ENCODE measurements at places on chromosomes 1 and 21. TPM values are rescaled to one million over a fixed set of nuclear protein-coding genes. Genes with fewer than 3 reads are reported as not detected.
A peak's percentile ranks its signal among the peaks of the same experiment; 100 is the strongest.

GRCh38 chr1:77271852-77272580 lies 9.8 kb upstream of the AK5 start:
- no peak for DNase-seq
- H3K36me3 ChIP-seq = no peaks in the 10 kb centered on the region
- no peak overlapping the region for H3K27ac ChIP-seq
- H3K4me3 ChIP-seq = no peak overlapping the region

DNA sequence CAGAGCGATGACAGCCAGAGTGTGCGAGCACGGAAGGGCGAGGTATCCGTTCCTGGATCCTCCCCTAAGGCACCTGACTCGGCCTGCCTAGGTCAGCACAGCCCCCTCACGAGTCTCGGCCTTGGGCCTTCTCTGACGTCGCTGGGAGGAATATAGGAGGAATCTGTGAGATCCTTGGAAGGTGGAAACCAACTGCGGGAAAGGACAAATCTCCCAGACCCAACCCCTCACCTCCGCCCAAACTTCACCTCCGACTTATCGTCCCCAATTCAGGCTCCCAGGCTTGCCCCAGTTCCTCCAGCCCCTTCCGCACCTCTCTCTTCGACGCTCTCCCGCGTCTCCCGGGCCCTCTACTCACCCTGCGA lies 494 bp downstream of the APH1A start:
- H3K27me3 ChIP-seq = no peaks in the 10 kb centered on the region
- peak; percentile 77 for DNase-seq
- no peaks in the 10 kb centered on the region for H3K36me3 ChIP-seq
- H3K4me3 ChIP-seq = peak overlapping the region; percentile 98
- peaks cover 19% of the 10 kb centered on the region for H3K4me1 ChIP-seq
- H3K27ac ChIP-seq = peak overlapping the region; percentile 95

- no peak overlapping the region for H3K4me3 ChIP-seq
- H3K36me3 ChIP-seq = no peaks in the 10 kb centered on the region
- no peak overlapping the region for H3K27ac ChIP-seq
- H3K27me3 ChIP-seq = no peaks in the 10 kb centered on the region
- H3K4me1 ChIP-seq = peaks cover 16% of the 10 kb centered on the region
- peak; percentile 74 for DNase-seq
These were observed 132.8 kb downstream of the CASZ1 start for GRCh38 chr1:10663678-10664035.

GRCh38 chr1:195294911-195295310 lies 1313.3 kb downstream of the KCNT2 start:
- no peak overlapping the region for H3K27ac ChIP-seq
- H3K4me1 ChIP-seq = no peaks in the 10 kb centered on the region
- H3K27me3 ChIP-seq = no peaks in the 10 kb centered on the region
- no peak overlapping the region for H3K4me3 ChIP-seq
- no peaks in the 10 kb centered on the region for H3K36me3 ChIP-seq

DNA sequence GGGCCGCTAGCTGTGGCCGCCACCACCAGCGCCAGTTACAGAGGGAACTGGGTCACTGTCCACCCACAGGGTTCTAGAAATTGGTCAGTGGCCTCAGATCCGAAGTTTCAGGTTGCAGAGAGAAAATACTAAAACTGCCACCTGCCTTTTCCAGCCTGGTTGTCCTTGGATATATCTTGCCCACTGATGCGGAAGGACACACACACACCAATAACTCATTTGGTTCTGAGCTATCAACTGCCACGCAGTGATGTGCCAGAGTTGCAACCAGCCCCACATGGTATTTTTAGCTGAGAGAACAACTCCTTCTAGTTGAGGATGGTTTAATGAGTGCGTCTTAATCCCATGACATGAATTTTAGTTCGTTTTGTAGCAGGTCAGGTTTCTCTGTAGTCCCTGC lies 68.1 kb downstream of the SH3BGR start:
- no peak for DNase-seq
- H3K36me3 ChIP-seq = no peaks in the 10 kb centered on the region
- no peaks in the 10 kb centered on the region for H3K27me3 ChIP-seq

DNA sequence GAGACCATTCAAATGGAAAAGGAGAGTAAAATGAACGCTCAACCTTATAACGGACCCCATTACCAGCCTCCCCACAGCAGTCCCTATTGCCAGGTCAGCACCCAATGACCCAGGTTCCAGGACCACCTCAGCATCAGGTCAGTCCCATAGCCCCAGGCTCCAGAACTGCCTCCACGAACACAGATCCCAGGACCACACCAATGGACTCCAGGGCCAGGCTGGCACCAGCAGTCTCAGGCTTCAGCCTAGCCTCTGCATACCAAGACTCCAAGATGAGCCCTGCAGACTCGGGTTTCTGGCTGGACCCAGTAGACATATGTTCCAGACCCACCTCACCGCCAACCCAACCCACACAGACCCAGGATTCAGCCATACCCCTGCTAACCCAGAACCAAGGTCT lies 625.0 kb upstream of the RGS18 start:
- no peak for DNase-seq
- no peaks in the 10 kb centered on the region for H3K36me3 ChIP-seq
- no peak overlapping the region for H3K4me3 ChIP-seq
- H3K27ac ChIP-seq = no peak overlapping the region
- no peaks in the 10 kb centered on the region for H3K4me1 ChIP-seq

DNA sequence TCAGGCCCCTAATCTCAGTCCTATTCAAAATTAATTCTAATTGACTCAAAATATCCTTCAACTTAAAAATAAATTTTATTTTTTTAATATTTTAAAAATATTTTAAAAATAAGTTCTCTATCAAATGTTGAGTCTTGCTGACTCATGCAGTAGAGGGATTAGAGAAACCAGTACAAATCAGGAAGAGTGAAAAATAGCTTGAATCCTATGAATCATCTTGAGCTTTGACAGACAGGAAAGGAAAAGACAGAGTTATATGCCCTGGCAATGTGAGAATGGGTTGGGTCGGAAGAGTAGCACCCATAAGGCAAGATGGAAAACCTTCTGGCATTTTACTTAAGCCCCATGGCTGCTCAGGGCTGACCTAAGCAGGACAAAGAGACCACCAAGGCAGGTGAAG lies 346.6 kb upstream of the RUNX1 start:
- no peaks in the 10 kb centered on the region for H3K36me3 ChIP-seq
- H3K4me1 ChIP-seq = no peaks in the 10 kb centered on the region
- H3K4me3 ChIP-seq = no peak overlapping the region
- H3K27me3 ChIP-seq = no peaks in the 10 kb centered on the region

DNA sequence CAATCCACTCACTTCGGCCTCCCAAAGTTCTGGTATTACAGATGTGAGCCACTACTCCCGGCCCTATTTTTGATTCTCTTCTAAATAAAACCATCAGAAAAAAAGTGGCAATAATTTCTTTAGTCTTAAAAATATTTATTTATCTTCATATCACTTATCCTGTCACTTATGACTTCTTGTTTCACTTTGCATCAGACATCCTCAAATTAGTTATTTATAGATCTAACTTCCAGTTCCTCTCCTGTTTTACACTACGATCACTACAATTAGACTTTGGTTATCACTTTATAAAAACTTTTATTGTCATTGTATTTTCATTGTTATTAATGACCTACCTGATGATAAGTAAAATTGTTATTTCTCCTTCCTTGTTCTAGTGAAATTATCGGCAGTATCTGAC lies 783.4 kb upstream of the BRINP3 start:
- no peak overlapping the region for H3K4me3 ChIP-seq
- H3K27me3 ChIP-seq = no peaks in the 10 kb centered on the region
- no peaks in the 10 kb centered on the region for H3K36me3 ChIP-seq
- no peak for DNase-seq

DNA sequence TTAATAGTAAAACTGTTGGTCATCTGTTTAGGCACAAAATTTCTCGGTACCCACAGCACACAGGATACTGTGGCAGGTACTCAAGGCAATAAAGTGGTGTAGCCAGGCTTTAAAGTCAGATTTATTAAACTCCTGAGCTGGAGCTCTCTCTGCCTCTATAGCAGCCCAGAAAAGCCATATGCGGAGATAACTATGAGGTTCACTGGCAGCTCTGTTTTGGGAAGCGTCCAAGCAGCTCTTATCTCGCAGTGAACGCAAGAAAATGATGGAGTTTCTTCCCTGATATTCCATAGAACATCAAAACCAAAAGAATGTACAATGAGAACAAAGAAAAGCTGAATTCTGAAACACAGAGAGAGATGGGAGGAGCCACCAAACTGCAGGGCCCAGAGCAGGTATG lies 248.3 kb downstream of the C1orf94 start:
- no peaks in the 10 kb centered on the region for H3K36me3 ChIP-seq
- no peak overlapping the region for H3K27ac ChIP-seq
- H3K4me3 ChIP-seq = no peak overlapping the region
- H3K27me3 ChIP-seq = no peaks in the 10 kb centered on the region
- DNase-seq = no peak
- H3K4me1 ChIP-seq = no peaks in the 10 kb centered on the region

GRCh38 chr1:159856576-159856975 lies 5.9 kb downstream of the VSIG8 start:
- H3K36me3 ChIP-seq = no peaks in the 10 kb centered on the region
- no peak overlapping the region for H3K4me3 ChIP-seq
- H3K4me1 ChIP-seq = peaks cover 8% of the 10 kb centered on the region
- H3K27ac ChIP-seq = no peak overlapping the region
- H3K27me3 ChIP-seq = no peaks in the 10 kb centered on the region
- DNase-seq = no peak

- H3K4me3 ChIP-seq = no peak overlapping the region
- H3K36me3 ChIP-seq = no peaks in the 10 kb centered on the region
- no peaks in the 10 kb centered on the region for H3K27me3 ChIP-seq
- no peak overlapping the region for H3K27ac ChIP-seq
- DNase-seq = no peak
These were observed 42.3 kb upstream of the SYT14 start for GRCh38 chr1:209895709-209896108.

DNA sequence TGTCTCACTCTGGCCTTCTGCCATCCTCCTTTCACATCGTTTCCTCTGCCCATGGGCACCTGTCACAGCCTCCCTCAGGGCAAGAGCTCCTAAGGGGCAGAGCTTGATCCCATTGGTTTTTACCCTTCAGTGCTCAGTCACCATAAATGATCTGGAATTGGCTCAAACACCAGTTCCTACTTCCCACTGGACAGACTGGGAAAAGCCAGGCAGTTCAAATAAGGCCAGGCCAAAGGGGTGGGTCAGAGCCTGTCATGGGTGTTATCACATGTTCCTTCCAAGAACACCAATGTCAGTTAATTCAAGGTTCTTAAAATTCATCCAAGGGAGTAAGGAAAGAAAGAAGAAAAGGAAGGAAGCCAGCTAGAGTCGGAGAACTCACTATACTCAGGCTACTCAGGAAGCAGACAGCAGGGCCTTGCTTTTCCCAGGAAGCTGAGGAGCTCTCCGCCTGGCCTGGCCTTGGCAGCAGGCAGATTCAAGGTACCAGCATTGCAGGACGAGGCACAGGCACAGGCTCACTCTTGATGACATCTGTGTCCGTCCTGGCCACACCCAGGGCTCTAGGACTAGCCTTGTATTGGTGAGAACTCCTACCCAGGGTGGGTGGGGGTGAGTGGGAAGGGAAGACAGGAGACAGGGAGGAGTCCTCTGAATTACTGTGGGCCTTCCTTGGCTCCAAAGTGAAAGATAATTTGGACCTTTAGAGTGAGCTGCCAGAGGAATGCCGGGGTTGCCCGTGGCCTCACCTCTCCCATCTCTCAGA lies 32.2 kb upstream of the ARTN start:
- H3K27ac ChIP-seq = no peak overlapping the region
- no peaks in the 10 kb centered on the region for H3K36me3 ChIP-seq
- H3K4me1 ChIP-seq = peaks cover 5% of the 10 kb centered on the region
- H3K27me3 ChIP-seq = no peaks in the 10 kb centered on the region
- no peak overlapping the region for H3K4me3 ChIP-seq

DNA sequence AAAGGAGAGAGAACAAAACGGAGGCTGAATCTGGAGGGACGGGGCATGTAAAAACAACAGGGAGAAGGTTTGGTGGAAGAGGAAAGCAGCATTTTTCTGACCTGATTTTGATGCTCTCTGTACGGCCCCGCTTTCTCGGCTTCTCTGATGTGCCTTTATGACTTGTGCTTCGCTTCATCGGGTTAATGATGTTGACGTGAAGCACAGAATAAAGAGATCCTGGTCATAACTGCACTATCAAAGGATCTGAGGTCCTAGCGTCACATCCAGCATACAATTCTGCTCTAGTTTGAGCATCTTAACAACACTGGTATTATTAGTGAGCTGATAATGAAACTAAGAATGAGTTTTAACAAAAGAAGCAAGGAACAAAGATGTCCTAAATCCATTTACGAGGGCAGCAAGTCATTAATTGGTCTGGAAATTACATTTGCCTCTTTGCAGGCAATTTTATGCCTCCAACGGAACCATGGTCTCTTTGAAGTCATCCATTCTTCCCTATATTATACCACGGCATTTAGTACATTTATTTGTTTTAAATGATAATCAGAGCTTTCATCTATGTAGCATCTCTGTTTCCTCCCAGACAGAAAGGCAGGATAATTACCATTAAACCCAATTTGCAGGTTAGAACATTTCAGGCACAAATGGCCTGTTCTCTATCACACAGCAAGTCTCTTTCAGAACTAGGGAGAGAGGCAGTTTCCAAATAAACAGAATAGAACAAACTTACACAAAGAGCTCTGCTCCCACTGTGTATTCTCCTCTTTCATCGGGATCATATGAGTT lies 45.3 kb upstream of the B3GALNT2 start:
- no peaks in the 10 kb centered on the region for H3K36me3 ChIP-seq
- DNase-seq = no peak
- H3K4me3 ChIP-seq = no peak overlapping the region
- H3K27me3 ChIP-seq = no peaks in the 10 kb centered on the region
- no peak overlapping the region for H3K27ac ChIP-seq
- H3K4me1 ChIP-seq = no peaks in the 10 kb centered on the region

DNA sequence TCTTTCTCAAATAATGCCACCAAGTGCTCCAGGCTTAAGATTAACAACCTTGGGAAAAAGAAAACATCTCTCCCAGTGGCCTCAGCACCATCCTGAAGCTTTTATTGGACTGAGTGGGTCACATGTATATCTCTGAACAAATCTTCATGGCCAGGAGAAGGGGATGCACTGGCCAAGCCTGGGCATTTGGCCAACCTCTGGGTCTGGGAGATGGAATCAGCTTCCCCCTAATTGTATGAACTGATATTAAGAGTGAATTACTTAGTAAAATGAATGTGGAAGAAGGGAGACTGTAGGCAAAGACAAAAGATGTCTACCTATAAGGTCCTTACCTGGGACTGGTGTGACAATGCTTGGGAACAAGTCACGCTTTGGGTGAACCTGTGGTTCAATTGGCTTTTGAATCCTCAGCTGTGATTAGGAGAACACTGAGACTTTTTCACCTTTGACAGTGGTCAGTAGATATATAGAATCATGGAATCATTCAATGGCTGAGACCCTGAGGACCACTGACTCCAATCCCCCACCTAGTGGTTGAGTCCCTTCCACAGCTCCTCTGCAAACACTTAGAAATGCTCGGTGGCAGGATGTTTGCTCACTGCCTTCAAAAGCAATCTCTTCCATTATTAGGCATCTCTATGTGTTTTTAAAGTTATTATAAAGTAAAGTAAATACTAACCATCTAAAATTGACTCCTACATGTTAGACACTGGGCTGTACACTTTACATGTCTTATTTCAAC lies 102.6 kb upstream of the ATP1A1 start:
- DNase-seq = no peak
- no peaks in the 10 kb centered on the region for H3K4me1 ChIP-seq

GCLM gene
- total RNA-seq = 5.2 TPM

SH3GLB1 gene
- total RNA-seq = 72.4 TPM

ETS2 gene
- total RNA-seq = 13.3 TPM

SLC44A3 gene
- total RNA-seq = 3.4 TPM

Measured in testis (tissue), 5 donors.